ENCODE measurements at places on chromosomes 5 and 9.
A peak's percentile ranks its signal among the peaks of the same experiment; 100 is the strongest.

- DNase-seq = no peak
Observed at GRCh38 chr9:114445616-114446015, 57.8 kb upstream of the AKNA start.

DNA sequence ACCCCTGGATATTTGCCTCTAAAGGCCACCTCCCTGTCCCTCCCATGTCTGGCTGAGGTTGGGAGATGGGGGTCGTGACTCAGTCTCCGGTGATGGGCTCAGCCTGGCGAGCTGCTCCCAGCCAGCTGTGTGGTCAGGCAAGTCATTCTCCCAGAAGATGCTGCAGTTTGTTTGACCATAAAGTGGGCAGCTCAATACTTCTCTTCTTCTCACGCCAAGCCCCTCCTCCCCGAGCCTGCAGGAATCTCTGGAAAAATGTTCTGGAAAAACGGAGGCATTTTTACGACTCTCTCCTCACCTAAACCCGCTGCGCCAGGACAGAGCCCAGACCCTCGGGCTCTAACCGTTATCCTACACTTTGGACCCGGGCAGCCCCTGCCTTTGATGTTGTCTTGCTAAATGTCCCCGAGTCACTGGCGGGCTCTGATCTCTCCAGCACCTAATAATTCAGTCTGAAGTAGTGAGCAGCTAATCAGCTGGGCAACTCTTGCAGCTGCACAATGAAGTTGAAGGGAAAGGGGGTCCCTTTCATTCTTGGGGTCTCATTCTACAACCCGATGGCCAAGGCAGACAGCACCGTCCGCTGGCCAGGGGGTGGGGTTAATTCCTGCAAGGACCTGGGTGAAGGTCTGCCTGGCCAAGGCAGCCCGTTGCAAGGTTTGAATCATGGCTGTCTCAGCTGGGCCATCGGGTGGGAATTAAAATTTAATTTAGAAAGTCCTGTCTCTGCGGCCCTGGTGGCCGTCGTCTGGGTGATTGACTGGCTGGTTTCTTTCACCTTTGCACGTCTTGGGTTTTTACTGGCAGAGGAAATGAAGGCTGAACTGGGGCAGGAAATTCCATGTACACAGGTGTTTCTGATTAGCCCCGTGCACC, 12.3 kb downstream of the DCANP1 start:
- no peak for DNase-seq

DNA sequence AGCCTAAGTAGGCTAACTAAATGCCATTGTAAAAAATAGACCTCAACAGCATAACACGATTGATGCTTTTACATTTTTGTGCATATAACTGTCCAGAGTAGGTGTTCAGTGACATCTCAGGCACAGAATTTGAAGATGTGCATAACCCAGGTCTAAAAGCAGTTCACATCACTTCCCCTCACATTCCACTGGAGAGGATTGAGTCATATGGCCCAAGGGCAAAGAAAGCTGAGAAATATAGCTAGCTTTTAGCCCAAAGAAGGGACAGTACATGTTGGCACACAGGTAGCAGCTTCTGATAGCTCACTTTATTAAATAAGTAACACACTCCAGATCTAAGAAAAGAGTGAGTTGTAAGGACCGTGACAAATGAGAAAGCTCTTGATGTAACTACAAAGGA, 2259.5 kb upstream of the WWC1 start:
- DNase-seq = no peak

- DNase-seq = peak; percentile 22
Observed at GRCh38 chr5:72451741-72452505, 55.3 kb downstream of the ZNF366 start.

DNA sequence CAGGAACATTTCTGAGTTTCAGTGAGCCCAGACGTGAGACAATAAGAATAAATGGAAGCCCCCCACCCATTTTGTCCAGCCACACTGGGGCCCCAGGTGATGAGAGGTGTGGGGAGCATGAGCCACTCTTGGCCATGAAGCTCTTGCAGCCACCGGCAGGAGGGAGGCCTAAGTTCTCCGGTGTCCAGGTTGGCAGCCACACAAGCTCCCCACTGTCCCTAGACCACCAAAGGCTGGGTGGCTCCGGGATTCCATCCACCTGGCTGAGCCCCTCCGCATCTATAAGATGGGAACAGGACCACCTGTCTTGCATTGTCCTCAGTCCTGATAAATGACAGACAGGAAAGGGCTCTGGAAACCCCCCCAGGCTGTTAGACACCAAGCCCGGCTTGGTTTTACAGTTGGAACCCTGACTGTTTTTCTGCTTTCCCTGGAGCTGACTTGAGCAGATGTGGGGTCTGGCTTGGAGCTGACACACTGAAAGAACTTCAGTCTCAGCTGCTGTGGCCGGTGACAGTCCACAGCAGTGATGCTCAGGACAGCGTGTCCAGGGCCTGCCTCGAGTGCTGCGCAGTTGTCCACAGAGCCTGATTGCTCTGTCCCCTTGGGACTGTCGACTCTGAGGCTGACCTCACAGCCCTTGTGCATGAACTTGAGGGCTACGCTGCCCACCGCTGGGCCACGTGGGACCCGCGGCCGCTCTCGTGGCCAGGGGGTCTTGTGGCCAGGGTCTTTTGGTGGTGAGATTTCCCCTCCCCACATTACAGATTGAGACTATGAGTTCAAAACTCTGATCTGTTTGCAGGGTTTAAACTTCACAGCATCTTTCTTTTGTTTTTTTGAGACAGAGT, 74.8 kb downstream of the PSMB7 start:
- DNase-seq = no peak
